ENCODE measurements at places on chromosomes 5 and 9.

GRCh38 chr5:6788956-6789649 is 75.9 kb downstream of the TENT4A start:
- DNase-seq: no peak

DNA sequence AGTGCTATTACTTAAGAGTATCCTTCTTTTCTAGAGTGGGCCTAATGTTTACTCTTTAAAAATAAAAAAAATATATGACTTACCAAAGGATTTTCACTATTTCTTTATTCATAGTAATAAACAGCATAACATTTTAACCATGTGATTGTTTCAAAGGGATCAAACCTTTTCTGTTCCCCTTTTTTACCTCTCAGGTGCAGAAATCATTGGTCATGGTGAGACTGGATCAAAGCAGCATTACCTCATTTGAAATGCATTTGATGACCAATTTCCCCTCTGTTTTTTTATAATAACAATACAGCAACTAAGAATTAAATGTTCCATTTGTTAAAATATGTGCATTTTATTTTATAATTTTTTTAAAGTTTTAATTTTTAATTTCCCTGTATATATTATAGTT is 598.0 kb upstream of the RGMB start:
- DNase-seq: no peak

GRCh38 chr9:81620002-81620390 is 69.4 kb downstream of the TLE1 start:
- DNase-seq: no peak

DNA sequence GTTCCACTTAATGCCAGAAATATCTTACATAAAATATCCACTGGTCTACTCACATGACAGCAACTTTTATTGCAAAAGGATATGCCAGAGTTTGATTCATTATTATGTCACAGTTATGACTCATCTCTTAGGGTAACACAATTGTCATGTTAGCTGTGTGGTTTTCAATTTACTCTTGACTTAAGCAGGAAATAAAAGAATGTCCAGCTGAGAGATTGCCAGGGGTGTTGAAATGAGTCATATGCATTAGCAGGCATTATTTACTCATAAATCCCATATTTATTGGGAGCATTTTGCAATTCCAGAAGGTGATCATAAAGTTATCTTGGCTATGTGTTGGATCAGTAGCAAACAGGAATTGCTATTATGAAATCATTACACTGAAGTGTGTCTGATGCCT is 1164.6 kb upstream of the CDH18 start:
- no peak for DNase-seq

DNA sequence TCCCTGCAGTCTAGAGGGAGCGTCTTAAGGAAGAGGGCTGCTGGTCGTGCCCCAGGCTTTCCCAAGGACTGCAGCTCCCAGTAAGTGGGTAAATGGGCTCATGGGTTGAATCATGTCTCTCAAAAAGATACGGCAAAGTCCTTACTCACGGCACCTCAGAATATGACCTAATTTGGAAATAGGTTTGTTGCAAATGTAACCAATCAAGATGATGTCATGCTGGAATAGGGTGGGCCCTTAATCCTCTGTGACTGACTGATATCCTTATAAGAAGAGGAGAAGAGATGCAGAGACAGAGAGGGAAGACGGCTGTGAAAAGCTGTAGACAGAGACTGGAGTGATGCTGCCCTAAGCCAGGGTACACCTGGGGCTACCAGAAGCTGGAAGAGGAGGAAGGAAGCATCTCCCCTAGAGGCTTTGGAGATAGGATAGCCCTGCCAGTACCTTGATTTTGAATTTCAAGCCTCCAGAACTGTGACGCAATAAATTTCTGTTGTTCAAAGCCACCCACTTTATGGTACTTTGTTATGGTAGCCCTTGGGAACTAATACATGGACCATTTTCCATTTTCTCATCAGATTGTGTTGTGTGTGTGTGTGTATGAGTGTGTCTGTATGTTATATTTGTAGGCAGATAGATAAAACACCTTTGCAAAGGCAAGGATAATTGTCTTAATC is 15.0 kb downstream of the GALNT10 start:
- DNase-seq: no peak

All from stimulated activated CD4-positive, alpha-beta T cell treated with anti-CD3 and anti-CD28 coated beads, Interleukin-15, amount 100 ng/mL, for 48 hours (primary cell).